Cardiac septum (tissue), 1 donor: ENCODE measurements at places on chromosomes 7 and 10. TPM values are rescaled to one million over a fixed set of nuclear protein-coding genes. Genes with fewer than 3 reads are reported as not detected.

ZNF679 gene
- total RNA-seq = not detected

DNA sequence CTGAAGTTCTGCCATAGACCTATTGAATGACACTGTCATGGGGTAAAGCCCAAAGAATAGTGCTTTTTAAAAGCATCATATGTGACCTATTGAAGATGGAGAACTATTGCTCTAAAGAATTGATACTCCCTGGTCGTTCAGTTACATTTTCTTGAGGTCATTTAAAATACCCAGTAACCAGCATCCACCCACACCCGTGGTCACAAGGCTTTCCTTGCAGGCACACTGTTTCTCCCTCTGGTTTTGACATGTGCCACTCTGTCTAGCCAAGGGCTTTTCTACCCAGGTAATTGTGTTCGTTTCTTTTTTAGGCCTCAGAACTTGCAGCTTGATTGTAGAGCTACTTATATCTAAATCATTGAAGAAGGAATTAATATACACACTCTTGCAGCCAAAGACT, 68.3 kb upstream of the LYZL2 start:
- no peak for DNase-seq

UPP1 gene
- 27.9 TPM for total RNA-seq

GRCh38 chr10:60777696-60778213, 523 bp upstream of the CDK1 start:
- DNase-seq = no peak

CYP3A7 gene
- not detected for total RNA-seq

ANXA8 gene
- total RNA-seq = not detected

SH2B2 gene
- 3.1 TPM for total RNA-seq

MNX1 gene
- total RNA-seq = not detected

DNA sequence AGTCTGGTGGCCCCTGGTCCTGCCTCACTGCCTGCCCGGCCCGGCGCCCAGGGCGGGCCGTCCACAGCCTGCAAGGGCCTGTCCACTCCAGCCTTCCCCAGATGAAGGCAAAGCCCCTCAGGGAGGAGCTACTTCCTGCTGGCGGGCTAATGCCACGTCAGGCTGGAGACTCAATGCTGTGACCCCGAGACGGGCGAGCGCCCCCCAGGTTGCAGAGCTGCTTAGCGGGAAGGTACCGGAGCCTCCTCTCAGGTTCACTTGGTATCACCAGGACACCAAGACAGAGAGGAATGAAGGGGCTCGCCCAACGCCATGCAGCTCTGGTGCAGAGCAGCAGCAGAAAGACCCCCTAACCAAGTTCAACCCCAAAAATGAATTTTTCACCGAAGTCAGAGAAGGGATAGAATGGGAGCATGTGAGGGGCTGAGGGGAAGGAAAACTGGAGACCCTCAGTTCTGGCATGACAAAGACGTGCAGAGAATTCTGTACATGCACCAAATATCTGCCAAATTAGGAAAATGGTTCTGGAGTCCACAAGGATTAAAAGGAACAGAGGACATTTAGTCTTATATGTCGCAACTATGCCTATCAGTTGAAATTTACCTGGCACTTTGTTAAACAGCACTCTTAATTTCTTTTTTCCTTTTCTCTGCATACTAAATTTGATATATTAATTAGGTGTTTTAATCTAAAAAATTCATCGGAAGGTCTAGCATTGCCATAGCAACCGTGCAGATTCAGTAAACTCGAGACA, 2.8 kb downstream of the STK32C start:
- peak; percentile 12 for DNase-seq

UBTD1 gene
- 25.5 TPM for total RNA-seq

DNA sequence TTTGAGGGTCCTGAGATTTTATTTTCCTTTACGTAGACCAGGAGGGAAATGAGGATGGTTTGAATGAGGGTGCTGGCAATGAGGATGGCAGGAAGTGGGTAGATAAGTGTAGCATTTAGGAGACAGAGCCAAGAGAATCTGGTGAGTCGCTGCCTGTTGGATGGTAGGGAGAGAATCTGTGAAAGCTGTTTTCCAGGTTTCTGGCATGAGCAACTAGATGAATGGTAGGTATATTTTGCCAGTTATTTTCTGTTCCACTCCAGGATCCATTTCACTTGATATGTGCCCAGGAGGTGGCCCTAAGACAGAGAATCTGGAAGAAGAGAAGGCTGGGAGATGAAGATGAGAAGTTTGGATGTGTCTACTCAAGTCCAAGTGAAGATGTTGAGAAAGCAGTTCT, 63.3 kb upstream of the VIPR2 start:
- DNase-seq = no peak

ANKRD2 gene
- 138 TPM for total RNA-seq

GHRHR gene
- total RNA-seq = not detected

DNA sequence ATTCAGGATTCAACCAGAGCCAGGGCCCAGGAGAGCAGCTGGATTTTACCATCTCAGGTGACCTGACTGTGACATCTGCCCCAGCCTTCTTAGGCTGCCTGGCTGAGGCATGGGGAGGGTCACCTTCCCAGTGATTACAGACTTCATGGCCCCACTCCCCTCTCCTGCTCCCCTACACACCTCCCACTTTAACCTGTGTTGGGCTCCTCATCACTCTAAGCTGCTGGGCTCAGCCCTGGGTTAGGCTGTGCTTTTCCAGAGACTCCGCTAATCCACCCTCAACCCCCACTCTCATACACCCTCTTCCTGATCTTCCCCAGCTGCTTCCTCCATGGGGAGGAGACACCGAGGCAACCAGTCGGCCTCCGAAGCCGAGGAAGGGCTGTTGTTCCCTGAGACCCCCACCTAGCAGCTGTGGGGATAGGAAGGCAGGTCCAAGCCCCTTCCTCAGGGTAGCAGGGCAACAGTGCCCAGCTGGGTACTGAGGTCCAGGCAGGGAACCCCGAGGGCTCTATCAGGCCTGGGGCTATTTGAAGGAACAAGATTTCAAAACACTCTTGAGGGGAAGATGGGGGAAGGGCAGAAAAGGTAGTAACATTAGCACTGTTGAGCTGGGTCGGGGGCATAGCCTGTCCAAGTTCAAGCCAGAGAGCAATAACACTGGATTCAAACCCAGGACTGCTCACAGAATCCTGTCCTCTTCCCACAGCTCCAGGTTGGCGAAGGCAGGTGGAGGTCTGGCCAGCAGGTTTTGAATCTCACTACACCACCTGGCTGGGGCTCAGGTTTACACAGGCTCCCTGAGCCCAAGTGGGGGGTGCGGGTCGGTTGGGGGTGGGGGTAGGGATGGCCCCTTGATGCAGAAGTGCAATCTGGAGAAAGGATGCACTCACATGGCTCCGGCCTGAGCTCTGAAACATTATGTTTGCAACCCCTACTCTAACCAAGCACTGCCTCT, 1.8 kb downstream of the IMPDH1 start:
- DNase-seq = no peak

- DNase-seq = no peak
These were observed 24.9 kb downstream of the LRRC20 start for GRCh38 chr10:70357565-70357964.

GRCh38 chr7:11177793-11178192, 204.1 kb downstream of the PHF14 start:
- no peak for DNase-seq

DNA sequence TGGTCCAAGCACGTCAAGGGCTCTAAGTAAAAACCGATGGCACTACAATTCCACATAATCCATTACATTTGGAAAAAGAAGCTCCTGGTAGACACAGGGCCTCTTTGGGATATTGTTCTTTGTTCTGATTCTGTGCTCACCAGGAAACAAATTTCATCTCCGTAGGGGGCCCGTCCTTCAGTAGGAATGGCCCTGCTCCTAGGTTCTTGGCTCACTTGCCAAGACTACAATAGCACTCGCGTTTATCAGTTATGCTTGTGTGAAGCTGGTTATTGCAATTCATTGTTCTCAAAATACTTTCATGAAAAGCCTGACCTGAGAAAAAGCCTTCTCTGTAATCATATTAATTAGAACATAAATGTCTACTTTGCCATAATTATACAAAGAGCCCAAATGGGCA, 10.3 kb upstream of the ZC3HAV1L start:
- DNase-seq = no peak

DNA sequence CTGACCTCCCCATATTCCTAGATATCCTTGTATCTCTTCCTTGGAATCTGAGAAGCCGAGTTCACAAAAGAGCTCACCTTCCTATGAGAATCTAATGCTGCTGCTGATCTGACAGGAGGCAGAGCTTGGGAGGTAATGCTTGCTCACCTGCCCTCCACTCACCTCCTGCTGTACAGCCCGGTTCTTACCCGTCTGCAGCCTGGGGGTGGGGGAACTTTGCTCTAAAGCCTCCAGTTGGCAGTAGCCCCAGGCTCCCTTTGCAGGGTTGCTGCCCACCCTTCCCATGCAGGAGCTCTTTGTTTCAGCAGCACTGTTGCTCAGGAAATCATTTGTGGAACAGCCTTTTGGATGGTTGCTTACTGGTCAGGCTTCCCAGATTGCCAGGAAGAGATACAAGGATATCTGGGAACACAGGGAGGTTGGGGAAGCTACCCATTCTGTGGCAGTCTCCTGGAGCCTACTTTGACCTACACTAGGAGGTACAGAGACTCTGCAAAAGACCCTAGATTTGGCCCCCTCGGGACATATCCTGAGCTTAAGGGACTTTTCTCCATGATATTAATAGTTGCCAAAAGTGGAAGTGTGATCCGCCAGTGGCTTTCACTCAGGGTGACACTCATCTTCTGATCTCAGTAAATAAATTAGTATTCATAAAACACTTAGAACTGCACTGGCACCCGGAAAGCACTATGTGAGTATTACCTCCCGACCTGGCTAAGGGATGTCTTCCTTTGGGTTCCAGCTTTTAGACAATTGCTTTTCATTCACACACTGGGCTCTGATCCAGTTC, 363.7 kb upstream of the PODXL start:
- no peak for DNase-seq
